ENCODE measurements at places on chromosomes 7 and 10.
A peak's percentile ranks its signal among the peaks of the same experiment; 100 is the strongest.

GRCh38 chr10:16116404-16117304 lies 256.3 kb upstream of the MINDY3 start:
- no peak for DNase-seq

DNA sequence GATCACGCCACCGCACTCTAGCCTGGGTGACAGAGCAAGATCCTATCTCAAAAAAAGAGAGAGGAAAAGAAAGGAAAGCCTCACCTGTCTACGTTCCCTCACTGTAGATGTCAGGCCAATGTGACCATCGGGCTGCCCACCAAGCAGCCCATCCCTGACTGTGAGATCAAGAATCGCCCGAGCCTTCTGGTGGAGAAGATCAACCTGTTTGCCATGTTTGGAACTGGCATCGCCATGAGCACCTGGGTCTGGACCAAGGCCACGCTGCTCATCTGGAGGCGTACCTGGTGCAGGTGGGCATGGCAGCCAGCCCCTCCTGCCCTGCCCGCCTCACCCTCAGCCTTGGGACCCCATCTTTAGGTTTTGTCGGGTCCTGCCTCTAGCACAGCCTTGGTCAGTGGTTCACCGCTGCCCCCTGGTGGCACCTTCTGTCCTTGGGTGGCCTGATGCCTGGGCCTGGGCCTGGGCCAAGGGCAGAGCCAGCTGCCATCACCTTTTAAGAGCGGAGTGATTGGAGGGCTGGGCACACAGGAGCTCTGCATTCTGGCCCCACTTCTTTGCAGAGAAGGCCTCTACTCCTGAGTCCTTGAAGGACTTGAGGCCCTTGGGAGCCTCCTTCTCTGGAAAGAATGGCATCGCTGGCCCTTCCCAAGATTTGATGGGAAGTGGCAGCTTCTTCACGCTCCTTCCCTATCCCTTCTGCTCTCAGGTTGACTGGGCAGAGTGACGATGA lies 14.4 kb upstream of the AHCYL2 start:
- DNase-seq: peak; percentile 27

DNA sequence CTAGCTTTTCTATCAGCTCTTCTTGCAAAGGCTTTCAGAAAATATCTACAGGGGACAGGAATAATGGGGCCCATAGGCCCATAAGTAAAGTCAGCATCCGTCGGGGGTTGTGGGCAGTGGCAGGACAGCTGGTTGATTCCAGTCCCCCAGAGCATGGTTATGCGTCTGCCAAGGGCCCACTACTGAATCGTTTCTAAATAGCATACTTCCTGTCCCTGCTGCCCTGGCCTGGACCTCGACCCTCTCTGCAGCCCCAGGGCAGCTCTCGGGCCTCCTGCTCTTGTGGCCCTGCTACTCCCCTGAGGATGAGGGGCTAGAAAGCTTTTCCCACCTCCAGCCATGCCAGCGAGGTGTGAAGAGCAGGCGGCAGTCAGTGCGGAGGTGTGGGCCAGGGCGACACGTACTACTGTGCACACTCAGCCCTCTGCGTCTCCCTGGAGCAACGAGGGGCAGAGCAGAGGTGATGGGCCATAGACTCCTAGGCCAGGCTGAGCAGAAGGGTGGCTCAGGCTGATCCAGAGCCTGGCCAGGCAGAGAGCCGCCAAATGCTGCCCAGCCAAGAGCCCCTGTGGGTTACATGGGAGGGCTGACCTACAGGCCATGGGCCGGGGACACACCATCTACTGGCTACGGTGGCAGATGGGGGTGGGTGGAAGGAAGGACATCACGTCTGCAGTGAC lies 4.7 kb upstream of the OPN4 start:
- no peak for DNase-seq

DNA sequence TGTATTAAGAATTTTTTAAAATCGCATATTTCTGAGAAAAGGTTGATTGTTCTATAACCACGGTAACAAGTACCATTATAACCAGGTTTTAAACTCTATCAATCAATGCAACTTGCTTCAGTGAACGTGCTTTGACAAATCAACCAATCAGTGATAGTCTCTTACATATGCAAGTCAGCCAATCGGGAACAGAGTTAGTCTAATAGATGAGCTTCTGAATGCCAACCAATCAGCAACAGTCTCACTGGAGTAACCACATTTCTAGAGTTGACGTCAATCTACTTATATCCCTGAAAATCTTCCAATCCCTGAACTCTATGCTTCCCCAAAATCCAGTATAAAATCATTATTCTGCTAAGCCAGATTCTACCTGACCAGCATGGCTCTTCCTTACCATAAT lies 44.7 kb upstream of the TRUB1 start:
- DNase-seq: no peak

DNA sequence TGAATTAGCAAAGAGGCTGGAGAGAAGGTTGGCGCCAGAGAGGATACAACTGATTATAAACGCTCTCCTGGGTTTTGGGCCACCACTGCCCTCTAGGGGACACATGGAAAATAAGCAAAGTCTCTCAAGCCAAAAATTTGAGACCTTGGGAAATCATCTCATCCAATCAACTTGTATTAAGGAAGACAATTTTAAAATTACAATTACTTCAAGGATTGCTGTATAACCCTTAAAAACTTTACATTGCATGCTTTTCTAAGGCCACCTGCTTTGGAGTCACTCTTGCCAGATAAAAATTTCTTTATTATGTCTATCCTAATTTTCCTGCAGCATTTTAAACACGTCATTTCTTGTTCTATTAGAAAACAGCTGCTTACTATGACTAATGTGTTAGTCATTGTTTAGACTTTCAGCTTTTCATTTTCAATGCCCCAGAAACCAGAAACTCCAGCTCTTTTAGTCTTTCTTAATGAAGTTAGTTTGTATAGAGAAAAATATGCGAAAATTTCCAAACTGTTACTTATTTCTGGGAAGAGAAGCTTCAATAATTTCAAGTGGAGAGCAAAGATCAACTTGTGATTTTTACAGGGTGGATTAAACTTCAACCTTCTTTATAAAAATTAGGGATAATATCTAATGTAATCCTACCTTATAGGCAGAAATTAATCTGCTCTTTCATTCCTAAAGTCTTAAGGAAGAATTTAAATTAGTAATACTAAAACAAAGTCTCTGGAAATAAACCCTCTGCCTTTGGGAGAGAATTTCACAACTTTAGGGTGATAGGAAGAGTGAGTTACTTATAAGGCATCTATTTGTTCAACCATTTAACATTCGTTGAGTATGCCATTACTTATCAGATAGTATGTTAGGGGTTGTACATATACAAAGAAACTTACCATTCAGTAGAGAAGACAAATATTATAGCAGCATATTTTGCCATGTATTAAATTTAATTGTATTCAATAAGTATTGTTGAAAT lies 20.6 kb upstream of the RHOBTB1 start:
- DNase-seq: peak; percentile 3

Measured in activated T-helper 1 cell treated with Interleukin-2 at 50 U/mL for 16 hours (primary cell).